Ovary (tissue), 10 donors: ENCODE measurements at places on chromosomes 3 and 15.

DNA sequence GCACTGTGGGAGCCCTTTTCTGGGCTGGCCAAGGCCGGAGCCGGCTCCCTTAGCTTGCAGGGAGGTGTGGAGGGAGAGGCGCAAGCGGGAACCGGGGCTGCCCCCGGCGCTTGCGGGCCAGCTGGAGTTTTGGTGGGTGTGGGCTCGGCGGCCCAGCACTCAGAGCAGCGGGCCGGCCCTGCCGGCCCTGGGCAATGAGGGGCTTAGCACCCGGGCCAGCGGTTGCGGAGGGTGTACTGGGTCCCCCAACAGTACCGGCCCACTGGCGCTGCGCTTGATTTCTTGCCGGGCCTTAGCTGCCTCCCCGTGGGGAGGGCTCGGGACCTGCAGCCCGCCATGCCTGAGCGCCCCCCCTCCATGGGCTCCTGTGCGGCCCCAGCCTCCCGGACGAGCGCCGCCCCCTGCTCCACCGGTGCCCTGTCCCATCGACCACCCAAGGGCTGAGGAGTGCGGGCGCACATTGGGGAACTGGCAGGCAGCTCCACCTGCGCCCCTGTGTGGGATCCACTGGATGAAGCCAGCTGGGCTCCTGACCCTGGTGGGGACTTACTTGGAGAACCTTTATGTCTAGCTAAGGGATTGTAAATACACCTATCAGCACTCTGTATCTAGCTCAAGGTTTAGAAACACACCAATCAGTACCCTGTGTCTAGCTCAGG, 707.7 kb downstream of the GRM7 start:
- no peak for DNase-seq

DNA sequence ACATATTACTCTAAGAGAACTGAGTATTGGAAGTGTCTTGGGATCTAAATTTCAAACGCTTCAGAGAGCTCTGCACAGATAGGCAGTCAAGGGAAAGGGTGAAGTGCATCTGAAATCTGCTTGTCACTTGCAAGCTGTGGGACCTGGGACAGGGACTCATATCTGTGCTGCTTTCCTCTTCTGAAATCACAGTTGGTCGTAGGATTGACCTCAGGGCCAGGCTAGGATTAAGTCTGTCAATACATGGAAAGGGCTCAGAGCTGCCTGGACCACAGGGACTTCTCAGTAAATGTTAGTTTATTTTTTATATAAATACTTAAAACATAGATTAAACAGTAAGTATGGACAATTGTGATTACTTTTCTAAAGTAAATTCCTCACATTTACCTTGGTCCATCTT, 74.7 kb upstream of the CMTM7 start:
- no peak for DNase-seq

- DNase-seq: no peak
These were observed 65.0 kb downstream of the CCNL1 start for GRCh38 chr3:157094751-157095480.

DNA sequence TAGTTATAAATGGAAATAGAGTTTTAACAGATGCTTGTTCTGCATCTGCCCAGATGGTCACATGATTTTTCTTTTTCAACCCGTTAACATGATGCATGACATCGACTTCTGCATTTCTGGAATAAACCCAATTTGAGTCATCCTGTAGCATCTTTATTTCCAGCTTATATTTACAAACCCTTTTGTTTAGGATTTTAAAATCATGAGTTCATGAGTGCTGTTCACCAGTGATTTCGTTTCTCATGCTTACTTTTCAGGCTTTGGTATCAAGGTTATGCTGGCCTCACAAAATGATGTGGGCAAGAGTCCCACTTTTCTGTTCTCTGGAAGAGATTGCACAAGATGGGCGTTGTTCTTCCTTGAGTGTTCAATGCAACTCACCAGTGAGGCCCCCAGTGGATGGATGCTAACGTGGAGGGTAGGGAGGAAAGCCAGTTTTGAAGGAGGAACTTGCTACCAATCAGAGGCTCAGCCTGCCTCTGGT, 5.2 kb downstream of the HRH1 start:
- DNase-seq: peak; percentile 78

GRCh38 chr15:99413955-99414754, 151.6 kb upstream of the MEF2A start:
- peak; percentile 12 for DNase-seq

GRCh38 chr3:33940736-33941135, 142.3 kb downstream of the PDCD6IP start:
- DNase-seq: no peak

GRCh38 chr3:59189526-59189925, 139.7 kb upstream of the CFAP20DC start:
- no peak for DNase-seq

- DNase-seq: no peak
These were observed 69.7 kb upstream of the CMSS1 start for GRCh38 chr3:99747915-99748314.

DNA sequence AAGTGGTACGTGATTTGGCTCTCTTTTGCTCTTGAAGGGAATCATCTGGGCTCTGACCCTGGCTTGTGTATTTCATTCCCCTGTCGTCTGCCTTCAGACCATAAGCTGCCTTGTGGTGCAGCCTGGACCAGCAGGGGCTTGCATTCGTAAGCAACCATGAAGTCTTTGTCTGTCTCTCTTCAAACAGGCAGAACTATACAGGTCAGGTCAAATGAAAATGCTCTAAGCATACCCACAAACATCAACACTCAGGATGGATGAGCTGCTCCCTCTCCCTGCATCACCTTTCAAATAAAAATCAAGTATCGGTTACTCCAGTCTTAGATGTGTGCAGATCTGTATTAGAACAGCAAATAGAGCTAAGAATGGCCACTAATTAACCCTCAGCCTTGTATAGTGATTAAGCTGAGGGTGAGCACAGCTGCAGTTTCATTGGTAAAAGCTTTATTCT, 268.6 kb upstream of the UBE2E1 start:
- no peak for DNase-seq

DNA sequence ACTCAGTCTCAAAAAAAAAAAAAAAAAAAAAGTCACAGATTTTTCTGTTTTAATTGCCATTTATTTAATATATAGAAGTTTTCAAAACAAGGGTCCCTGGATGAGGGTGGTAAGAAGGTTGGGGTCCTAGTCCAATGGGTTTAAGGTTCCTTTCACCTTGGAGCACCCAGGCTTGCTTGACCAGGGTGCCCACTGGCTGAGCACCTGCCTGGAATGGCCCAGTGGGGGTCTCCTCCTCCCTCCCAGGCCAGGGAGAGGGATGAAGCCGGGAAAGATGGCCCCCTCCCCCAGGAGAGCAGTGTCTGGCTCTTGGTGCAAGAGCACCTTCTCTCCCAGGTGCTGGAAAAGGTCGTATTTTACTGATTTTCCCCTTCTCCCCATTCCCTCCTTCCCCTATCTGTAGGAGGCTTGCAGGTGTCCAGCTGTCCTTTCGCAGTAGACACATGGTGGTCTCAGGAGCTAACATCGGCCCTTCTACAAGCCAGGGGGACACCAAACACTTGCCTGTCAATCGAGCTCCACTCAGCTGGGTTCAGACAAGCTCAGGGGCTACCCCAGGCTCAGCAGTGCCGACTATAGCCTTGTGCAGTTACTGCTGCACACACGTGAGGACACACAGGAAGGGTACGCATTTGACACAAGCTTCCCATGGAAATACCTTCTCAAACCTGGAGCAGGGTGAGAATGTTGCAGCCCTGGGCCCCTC, 112.3 kb upstream of the KLF13 start:
- no peak for DNase-seq

DNA sequence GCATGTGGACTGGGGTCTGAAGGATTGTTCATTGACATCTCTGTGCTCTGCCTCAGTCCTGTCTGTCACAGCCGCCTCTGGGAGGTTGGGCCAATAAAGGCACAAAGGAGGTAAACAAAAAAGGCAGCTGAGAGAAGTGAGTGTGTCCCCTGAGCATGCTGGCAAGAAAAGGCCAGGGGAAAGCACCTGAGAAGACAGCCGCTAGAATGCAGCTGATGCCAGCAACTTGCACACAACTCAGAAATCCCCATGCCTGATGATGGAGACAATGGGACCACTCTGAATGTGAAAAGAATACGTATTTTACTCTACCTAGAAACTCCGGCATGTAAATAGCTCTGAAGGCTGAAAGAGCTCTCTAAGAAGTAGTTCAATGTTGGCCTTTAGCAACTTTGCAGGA, 118.7 kb downstream of the KCNH8 start:
- DNase-seq: no peak

DNA sequence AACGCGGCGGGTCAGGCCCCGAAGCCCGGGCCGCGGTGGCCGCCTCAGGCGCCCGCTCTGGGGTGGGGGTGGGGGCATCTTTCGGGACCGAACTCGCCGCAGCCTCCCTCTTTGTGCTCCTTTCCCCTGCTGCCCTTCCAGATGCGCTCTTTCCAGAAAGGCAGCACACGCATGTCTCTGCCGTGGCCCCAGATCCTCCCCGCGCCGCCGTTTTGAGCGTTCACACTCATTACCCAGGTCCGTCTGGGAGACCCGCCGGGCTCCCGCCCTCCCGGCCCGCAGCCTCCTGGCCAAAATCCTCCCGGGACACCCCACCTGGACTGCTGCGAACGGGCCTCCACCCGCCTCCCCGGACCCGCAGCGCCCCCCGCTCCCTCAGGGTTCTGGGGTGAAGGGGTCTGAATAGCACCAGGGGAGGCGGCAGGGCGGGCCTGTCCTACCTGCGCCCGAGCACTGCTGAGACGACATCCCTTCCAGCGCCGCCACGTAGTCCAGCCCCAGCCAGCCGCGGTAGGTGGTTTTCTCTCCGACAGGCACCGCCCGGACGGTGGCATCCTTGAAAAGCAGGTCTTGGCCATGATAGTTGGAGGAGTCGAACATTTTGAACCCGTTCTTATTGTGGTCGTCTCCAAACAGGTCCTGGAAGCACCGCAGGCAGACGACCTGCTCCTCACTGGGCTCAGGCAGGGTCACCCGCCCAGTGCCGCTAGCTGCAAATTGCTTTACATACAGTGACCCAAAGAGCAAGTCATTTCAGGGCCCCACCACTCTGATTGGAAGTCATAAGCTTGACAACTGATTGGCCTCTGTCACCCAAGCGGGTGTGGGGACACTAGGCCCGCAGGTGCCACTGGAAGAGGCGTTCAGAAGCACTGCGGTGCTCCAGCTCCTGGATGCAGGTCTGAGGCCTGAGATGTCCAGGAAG, 25.9 kb downstream of the MELTF start:
- no peak for DNase-seq

GRCh38 chr3:119098003-119098402, 48.0 kb upstream of the TEX55 start:
- DNase-seq: no peak

DNA sequence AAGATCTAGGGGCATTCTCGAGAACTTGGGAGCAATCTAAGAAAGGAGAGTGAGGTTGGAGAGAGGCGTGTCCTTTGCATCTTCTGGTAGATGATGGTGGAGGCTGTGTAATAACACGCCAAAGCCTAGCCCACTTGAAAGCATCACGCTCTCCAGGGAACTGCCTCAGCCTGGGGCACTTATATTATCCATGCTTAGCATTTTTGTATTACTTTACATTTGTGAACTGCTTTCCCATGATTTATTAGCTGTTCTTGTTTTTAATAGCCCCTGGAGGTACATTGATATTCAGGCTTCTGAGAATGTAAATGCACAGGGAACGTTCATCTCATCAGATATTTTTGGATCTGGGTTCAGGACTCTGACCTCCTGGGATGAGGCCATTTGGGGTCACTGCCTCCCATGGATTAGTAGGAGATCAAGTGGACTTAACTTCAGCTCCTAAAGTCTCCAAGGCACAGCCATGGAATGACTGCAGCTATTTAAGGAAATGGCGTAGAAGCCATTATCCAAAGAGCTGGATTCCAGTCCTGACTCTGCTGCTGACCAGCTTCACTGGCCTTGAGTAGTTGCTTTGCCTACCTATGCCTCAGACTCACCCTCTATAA, 124.9 kb downstream of the LPP start:
- no peak for DNase-seq

DNA sequence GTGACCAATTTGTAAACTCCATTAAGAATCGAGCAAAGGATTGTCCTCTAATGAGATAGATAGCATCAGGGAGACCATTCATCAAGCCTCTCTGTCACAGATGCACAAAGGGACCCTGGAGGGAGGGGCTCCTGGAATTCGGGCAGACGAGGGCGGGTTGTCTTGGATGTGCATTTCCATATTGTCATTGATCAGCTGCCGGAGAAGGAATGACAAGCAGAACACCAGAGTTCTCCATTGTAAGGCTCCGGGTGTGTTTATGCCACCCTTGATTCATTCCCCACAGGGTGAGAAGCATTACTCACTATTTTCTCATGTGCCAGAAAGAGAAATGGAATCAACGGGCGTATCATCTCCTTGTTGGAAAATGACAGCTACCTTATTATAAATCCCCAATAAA, 167.5 kb downstream of the EBLN2 start:
- no peak for DNase-seq

GRCh38 chr3:122942937-122943827, 84.4 kb downstream of the SEMA5B start:
- DNase-seq: peak; percentile 59

GRCh38 chr15:39558421-39558820, 22.5 kb upstream of the THBS1 start:
- no peak for DNase-seq

DNA sequence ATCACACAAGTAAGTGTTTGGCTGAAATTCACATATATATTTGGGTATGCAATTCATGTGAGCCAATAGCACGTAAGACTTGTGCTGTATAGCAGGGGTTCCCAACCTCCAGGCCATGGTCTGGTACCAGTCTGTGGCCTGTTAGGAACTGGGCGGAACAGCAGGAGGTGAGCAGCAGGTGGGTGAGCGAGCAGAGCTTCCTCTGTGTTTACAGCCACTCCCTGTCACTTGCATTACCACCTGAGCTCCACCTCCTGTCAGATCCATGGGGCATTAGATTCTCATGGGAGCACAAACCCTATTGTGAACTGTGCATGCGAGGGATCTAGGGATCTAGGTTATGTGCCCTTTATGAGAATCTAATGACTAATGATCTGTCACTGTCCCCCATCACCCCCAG, 59.7 kb downstream of the MAP3K13 start:
- no peak for DNase-seq

DNA sequence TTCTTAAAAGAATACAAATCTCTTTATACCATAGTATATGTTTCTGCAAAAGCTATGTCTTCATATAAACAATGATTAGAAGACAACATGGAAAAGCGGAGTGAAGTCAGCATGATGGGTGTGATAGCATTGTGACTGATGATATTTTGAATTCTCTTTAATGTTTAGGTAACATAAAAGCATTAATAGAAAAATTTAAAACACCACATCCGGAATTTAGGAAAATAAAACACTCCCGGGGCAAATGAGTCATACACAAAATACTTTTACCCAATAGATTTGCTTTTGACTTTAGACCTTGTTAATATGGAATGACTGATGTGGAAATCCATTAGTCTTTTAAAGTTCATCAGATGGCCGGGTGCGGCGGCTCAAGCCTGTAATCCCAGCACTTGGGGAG, 134.7 kb downstream of the P3H2 start:
- no peak for DNase-seq

GRCh38 chr3:124396339-124396950, 333.8 kb upstream of the UMPS start:
- DNase-seq: no peak

- no peak for DNase-seq
These were observed 633.4 kb downstream of the EPHA3 start for GRCh38 chr3:89740881-89741177.
